ENCODE measurements at places on chromosomes 1 and 21.
A peak's percentile ranks its signal among the peaks of the same experiment; 100 is the strongest.

DNA sequence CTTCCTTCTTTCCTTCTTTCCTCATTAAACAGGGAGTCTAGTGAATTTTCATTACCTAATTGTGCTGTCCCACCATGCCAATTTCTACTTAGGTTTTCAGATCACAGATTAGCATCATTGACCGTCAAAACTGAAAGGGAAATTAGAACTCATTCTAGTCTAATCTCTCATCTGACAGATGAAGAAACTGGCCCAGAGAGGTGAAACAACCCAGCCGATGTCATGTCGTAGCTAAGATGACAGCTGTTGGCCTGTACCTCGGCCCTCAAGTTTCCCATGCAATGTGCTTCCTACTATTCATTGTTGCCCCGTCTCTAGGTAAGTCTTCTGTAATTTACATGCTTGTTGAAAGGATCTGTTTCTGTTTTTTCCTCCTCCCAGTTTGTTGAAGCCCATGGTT lies 128.2 kb upstream of the KIAA0040 start:
- DNase-seq = no peak

GRCh38 chr1:231953660-231954059 lies 327.1 kb downstream of the DISC1 start:
- no peak for DNase-seq

DNA sequence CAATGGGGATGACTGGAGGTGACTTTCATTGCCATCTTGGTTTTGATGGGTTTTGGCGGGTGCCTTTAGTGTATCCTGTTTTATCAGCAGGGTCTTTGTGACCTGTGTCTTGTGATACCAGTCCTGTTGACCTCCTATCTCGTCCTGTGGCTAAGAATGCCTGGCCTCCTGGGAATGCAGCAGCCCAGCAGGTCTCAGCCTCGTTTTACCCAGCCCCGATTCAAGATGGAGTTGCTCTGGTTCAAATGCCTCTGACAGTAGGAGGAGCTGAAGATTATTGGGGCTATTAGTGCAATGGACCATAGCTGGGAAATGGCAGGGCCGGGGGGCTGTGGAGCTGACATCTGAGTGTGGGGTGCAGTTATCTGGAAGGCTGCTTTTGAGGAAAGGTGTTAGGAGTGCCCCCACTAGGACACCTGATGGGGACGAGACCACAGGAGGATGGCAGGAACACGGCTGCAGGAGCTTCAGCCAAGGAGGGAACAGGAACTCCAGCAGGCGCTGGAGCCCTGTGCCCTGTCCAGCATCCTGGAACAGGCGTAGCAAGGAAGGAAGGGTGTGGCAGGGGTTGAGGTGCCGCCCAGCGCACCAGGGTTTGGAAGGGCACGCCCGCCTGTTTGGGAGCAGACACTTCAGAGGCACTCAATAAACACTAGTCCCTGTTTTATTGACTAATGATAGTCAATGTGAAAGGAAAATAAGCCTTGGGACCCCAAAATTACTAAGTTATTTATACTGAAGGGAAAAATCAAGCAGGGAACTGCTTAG lies 15.3 kb upstream of the AGPAT3 start:
- DNase-seq = no peak

GRCh38 chr1:218412171-218412570 lies 67.0 kb downstream of the TGFB2 start:
- no peak for DNase-seq

DNA sequence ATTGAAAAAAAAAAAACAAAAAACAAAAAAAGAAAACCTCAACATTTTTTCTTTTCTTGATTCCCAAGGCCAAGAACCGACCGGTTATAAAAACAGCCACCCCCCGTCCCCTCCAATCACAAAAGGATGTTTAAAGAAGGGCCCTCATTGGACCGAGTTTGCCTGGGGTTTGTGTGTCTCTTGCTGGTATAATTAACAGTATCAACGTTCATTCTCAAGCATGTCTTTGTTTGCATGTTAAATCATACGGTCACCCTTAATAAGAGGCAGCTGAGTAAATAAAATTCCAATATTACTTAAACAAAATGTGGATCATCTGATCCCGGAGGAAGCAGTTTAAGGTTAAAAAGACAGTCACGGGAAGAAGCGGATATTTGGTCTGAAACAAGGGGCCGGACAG lies 201.1 kb downstream of the PRDM2 start:
- no peak for DNase-seq

GRCh38 chr21:32888971-32889370 lies 117.4 kb upstream of the PAXBP1 start:
- no peak for DNase-seq

- DNase-seq = no peak
These were observed 315.9 kb downstream of the ST6GALNAC3 start for GRCh38 chr1:76390456-76390855.

DNA sequence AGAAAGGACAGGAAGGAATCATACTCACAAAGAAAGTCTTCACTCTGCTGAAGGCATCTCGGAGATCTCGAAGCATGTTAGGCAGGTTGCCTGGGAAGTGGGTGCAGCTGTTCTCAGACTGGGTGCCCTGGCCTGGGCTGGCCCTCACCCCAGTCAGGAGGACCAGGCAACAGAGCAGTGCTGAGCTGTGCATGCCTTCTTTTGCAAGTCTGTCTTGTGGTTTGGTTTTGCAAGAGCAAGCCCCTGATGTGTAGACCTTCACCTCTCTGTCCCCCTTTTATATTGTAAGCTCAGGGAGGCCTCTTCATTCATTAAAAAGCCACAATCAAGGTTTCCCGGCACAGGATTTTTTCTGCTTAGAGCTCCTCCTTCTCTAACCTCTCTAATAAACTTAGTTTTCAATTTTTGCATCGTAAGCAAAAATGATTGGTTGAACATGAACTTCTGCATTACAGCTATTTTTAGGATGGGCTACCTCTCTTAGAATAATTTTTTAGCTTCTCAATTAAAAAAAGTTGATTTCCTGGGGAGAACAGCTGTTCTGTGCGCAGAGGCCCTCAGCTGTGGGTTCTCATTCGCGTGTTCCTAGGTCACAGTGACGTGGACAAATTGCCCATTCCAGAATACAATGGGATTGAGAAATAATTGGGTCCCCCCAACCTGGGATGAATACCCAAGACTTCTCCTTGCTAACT lies at the start of gene IL10:
IL10 (minus strand) TSS at position 252 of the 695 bp plus-strand sequence; CDS start at position 193, 59 bp downstream.
- no peak for DNase-seq

GRCh38 chr1:57549300-57549699 lies 125.4 kb upstream of the DAB1 start:
- DNase-seq = no peak

- DNase-seq = no peak
These were observed 102.0 kb downstream of the BEND5 start for GRCh38 chr1:48674641-48675040.

DNA sequence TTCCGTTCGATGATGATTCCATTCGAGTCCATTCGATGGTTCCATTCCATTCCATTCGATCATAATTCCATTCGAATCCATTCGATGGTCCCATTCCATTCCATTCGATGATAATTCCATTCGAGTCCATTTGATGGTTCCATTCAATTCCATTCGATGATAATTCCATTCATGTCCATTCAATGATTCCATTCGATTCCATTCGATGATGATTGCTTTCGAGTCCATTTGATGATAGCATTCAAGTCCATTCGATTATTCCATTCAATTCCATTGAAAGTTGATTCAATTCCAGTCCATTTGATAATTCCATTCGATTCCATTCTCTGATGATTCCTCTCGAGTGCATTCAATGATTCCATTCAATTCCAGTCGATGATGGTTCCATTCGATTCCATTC lies 3895.3 kb downstream of the SRGAP2C start:
- no peak for DNase-seq

GRCh38 chr1:33047290-33047689 lies 10.6 kb upstream of the AK2 start:
- no peak for DNase-seq

DNA sequence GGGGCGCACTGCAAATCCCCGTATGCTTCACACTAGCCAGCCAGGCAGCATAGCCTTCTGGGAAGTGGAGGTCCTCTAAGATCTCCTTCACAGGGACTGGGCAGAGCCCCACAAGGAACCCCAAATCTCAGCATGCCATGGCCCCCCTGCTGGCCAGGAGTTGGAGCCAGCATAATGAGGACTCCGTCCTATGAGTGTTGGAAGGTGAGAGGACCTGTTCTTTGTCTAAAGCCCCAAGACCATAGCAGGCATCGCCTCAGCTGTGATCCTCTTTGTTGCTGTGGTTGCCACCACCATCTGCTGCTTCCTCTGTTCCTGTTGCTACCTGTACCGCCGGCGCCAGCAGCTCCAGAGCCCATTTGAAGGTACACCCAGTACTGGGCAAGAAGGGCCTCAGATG lies 1.5 kb downstream of the SHISA4 start:
- DNase-seq = no peak

GRCh38 chr1:21497466-21498061 lies 11.7 kb upstream of the ALPL start:
- DNase-seq = no peak

GRCh38 chr1:6260961-6261614 lies at the start of gene GPR153:
Gene GPR153, minus strand, starts transcription at chr1:6261098. Its CDS starts 6,193 bp downstream, at chr1:6254905.
- DNase-seq = no peak

- no peak for DNase-seq
These were observed 174.0 kb upstream of the ATP1B1 start for GRCh38 chr1:168932539-168932938.

DNA sequence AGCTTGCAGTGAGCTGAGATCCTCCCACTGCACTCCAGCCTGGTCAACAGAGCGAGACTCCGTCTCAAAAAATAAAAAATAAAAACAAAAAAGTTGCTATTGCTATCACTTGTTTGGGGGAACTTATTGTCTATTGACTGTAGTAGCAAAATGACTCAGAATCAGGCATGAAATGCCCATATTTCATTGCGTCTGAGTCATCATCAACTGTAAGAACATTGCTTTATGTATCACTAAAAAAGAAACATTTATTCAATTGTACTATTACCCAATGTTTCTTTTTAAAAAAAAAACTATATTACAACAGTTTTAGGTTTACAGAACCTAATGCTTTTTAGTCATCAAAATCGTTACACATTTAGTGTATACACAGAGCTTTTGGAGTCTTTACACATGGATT lies 91.0 kb upstream of the FMN2 start:
- no peak for DNase-seq

GRCh38 chr1:235873045-235873444 lies 6.3 kb upstream of the LYST start:
- DNase-seq = no peak

GRCh38 chr1:193971595-193971994 lies 785.2 kb upstream of the B3GALT2 start:
- no peak for DNase-seq

DNA sequence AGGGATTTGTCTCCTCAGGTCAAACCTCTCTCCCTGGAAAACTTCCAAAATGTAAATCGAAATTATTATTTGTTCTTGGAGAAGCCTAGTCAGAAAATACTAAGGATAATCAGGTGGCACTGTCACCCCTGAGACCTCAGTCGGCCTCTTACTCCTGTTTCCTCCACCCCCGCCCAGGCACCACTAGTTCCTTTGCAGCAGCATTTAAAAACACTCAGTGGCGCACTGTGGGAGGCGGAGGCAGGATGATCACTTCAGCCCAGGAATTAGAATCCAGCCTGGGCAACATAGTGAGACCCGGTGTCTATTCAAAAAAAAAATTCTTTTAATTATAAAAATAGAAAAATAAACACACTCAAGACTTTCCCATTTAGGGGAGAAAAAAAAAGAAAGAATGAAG lies 18.0 kb upstream of the IFNAR2 start:
- no peak for DNase-seq

GRCh38 chr1:12566484-12567287 lies 51.3 kb downstream of the DHRS3 start:
- no peak for DNase-seq

- peak; percentile 81 for DNase-seq
These were observed 33.5 kb upstream of the HHAT start for GRCh38 chr1:210294999-210295745.

DNA sequence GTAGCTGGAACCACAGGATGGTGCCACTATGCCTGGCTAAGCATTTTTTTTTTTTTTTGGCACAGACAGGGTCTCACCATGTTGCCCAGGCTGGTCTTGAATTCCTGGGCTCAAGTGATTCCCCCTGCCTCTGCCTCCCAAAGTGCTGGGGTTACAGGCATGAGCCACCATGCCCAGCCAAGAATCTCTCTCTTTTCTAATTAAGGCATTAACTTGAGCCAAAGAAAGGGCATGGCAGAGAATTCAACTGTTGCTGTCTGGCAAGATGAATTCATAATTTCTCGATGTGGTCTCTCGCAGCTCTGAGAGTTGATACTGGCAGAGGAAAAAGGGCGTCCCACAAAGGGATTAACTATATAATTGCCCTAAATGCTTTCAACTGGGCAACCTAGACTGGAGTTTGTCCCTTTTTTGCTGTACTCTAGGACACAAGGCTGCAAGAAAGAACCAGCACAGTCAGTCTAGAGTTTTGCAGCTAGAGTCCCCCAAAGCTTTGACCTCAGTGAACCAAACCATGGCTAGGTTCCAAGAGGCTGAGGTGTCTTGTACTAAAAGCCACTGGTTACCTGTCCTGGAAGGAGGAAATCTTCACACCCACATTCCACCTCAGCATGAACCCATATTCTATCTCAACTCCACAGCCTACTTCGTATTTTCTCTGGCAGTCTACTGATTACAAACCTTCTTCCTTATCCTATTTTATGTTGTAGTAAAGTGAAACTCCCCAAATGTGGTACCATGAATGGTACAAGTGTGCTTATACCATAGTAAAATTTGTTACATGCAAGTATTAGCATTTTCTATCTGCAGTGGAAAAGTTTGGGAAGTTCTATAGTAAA lies 51.2 kb downstream of the OPTC start:
- no peak for DNase-seq

DNA sequence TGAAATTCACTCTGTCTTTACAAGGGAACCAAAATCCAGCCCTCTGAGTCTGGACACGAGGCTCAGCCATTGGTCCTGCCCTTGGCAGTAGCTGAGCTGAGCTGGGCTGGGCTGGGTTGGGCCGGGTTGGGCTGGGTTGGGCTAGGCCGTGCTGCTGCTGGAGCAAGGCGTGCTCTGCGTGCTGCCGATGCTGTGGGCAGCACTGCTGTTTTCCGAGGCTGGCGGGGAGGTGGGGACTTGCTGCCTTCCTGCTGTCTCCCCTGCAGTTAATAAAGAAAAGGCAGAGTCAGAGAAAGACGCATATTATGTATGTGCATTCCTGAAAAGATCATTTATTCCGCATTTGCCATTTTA lies 182.9 kb downstream of the CDC7 start:
- DNase-seq = no peak

DNA sequence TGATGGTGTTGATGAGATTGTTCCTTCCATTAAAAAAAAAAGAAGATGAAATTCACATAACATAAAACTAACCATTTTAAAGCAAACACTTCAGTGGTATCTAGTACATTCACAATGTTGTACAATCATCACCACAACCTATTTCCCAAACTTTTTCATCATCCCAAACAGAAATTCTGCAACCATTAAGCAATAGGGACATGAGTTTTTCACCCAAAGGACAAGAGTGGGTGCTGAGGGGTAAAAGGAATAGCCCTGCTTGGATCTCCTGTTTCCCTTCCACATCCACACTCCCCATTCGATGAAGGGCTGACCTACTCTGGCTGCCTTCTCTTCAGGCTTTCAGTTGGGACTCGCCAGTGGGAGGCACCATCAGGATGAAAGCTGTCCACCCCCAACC lies 59.3 kb downstream of the SLC9A1 start:
- no peak for DNase-seq

All from coronary artery (tissue), 2 donors.